ENCODE measurements at places on chromosomes 2 and 18.

- DNase-seq: no peak
These were observed 50.6 kb downstream of the ALPK2 start for GRCh38 chr18:58578321-58578720.

DNA sequence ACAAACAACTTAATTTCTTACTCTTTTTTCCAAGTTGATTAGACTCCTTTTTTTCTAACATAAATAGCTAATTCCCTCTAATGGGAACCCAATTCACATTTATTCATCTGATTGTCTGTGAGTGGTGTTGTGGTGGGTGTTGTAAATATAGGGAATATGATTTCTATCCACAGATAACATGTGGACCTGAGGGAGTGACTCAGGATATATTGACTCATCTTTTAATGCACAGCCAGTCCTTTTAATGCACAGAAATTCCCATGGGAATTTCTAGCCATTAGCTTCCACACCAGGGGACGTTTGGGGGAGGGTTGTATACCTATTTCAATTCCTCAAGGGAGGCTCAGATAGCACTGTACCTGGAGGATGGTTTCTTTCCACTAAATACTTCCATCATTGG, 1339.6 kb upstream of the LRRTM1 start:
- DNase-seq: no peak

- no peak for DNase-seq
These were observed 88.9 kb upstream of the NRXN1 start for GRCh38 chr2:51120754-51121280.

- peak; percentile 39 for DNase-seq
These were observed 53.3 kb upstream of the NFU1 start for GRCh38 chr2:69490486-69490885.

- no peak for DNase-seq
These were observed 1022.9 kb upstream of the NRXN1 start for GRCh38 chr2:52054824-52055223.

DNA sequence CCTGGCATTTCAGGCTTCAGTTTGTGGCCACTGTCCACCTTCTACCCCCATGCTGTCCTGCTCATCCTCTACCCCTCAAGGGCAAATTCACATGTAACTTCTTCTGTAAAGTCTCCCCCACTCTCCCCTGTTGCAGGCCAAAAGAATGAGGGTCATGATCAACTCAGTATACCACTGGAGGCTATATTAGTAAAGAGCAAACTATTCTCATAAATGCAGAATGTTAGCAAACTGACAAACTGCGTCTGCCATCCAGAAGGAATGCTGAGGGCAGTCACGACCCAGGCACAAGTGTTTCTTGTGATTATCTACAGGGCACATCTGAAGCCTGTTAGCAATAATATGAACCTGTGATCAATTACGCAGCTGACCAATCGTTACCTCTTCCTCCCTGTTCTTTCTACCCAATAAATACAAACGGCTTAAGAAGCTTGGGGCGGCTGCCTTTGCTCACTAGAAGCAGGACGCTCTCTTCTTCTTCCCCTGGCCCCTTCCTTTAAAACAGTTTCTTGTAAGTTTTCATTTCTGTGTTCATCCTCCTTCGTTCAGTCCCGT, 58.3 kb downstream of the SEPTIN10 start:
- DNase-seq: no peak

DNA sequence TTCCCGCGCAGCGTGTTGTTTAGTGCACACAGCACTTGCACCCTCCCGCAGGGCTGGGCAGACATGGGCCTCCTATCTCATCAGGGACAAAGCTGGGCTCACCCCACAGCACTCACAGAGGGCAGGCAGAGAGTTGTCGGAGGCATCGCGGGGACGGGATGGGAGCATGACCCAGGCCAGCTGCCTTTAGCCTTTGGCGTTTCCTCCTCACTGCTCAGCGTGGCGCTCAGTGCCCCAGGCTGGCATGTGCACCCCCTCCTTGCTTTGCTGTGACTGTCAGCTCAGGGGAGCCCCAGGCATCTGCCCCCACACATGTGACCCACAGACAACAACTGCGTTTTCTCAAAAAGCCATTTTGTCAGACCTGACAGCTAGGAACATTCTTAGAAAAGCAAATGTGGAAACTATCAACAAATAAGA, 101.1 kb downstream of the RNF144A start:
- DNase-seq: no peak

DNA sequence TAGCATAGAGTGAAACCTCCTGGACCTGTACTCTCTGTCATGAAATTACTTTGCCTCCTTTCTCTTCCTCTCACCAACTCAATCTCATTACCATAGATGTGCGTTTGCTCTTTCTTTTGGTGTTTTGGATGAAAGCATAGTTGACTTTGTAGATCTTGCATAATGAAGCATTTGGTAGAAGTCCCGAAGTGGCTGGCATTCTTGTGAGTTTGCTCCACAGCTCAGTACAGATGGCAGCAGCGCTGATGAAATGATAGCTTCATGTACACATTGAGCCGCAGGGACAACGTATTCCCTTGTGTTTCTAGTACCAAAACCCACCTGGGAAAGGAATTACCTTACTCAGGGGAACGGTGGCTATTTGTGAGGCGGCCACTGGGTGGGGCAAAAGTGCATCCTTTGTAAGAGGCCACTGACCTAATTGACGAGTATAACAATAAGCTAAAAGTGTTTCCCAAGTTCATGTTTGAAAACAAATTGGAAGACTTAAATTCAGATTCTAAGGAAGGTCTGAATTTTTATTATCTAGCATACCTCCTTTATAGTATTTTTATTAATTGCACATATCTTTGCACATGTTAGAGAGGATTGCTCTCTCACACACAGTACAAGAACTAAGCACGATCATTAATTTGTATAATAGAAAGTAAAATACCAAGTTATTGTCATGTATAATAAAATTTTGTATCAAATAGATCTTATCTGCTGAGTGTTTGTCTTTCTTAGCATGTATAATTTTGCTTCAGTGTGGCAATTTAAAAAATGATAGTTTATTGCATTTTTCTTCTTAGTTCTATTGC, 25.4 kb upstream of the CDH7 start:
- DNase-seq: peak; percentile 1

DNA sequence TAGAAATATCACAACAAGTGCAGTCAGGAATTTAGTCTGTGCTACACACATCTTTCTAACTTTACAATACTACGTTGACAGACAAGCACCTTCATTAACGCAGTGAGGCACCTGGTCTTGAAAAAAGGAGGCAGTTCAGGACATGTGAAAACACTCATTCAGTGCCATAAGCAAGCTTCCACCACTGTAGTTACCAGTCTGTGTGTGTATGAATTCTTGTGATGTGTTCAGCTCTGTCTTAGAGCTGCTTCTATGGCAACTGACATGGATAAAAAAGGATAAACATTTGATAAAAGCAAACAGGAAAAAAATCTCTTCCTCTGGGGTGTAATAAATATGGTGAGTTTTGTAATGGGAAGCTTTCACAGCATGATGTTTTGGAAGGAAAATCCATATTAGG, 623.8 kb upstream of the NXPH2 start:
- DNase-seq: no peak

GRCh38 chr2:99397266-99397920, 60.2 kb downstream of the EIF5B start:
- DNase-seq: no peak

DNA sequence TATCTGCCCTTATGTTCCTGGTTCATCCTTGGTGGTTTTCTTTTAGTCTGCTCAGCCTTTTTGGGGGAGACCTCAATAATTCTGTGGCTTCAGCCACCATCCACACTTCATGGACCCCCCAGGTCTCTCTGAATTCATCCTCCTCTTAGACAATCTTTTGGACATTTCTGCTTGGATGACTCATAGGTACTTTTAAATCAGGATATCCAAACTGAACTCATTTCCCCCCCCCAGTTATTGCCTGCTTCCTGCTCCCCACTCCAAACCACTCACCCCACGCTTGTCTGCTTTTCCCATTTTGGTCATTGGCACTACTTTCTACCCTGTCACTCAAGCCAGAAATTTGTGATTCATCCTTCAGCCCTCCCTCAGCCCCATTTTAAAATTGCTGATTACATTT, 78.5 kb downstream of the TANC1 start:
- no peak for DNase-seq

GRCh38 chr2:74502147-74502719, 2.8 kb upstream of the LBX2 start:
- DNase-seq: no peak

DNA sequence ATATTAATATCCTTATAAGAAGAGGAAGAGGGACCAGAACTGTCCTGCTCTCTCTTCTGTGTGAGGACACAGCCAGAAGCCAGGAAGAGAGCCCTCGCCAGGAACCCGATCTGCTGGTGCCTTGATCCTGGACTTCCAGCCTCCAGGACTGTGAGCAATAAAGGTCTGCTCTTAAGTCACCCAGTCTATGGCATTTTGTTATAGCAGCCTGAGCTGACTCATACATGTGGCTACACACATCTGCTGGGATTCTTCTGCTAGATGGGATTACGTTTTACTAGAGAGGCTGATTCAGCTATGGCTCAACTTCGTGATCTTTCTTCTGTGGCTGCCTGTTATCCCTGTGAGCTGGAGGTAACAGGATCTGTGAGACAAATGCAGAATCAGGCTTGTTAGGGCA, 29.6 kb downstream of the ARL4C start:
- DNase-seq: no peak

DNA sequence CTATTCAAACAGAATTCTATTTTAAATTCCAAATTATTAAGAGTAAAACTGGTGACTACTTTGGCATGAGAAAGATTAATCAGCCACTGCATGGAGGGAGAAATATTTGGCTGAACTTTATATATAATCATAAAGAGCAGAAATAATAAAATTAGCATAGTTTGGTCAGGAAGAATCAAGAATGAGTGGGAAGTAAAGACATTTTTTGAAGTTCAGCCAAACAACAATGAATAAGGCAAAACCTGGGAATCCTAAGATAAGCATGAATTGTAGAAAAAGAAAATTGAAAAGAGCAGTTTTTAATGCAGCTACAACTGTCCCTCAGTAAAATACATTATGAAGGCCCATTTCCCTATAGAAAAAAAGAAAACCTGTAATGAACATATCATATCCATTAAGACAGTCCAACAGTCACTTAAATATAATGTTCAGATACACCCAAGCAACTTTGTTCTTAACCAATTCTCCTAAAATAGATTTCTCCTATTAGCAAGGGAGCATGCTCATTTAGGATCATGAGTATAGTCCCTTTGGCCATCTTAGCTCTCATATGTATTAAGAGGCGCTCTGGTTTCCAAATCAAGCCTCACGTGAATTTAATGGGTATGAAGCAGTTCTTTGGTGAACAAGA, 6.5 kb downstream of the TMEM17 start:
- DNase-seq: no peak

DNA sequence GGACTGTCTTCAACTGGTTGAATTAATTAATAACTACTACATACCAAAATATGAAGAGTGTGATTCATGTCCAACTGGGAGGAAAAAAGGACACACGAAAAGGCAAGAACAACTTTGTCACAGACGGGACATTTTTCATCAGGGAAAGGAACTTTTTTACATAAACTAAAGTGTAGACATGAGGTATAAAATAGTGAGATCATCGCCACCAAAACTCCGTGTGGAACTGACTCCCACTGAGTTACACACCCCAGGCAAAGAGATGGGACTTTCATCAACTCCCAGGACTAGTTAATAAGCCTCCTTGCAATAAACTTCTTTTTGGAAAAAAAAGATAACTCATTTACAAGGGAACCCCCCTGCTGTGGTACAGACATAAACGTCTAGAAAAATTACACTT, 12.9 kb upstream of the NMI start:
- no peak for DNase-seq

DNA sequence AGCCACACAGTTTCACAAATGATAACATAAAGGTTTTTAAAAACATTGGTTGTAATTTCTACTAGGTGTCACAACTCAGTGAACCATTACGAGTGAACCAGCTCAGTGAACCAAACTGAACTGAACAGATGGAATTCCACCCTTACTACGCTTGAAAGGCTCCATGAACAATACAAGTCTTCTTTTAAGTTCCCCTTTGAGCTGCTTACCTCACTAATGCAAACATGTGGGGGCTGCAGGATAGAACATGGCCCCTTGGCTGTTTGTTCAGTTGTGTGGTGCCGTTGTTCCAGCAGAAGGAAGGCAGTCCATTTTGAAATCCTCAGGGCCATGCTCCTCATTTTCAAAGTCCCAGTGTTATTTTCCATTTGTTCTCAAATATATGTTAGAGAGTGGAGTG, 30.7 kb upstream of the KLHL14 start:
- no peak for DNase-seq

DNA sequence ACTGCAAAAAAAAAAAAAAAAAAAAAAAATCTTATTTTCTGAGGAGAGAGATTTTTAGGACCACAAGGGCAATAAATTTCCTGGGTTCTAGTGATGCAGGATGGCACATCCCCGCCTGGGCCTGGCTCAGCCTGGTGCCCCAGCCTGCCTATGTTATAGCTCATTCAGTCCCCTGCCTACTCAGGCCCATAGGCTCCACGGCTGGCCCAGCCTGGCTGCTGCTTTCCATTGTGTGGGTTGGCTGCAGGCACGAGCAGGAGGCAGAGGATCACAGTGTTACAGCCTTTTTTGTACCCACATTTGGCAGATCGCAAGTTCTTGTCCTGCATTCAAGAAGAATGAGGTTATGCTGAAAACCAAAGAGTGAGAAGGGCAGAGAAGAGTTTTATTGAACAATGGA, 2.8 kb upstream of the SULT6B1 start:
- no peak for DNase-seq

- no peak for DNase-seq
These were observed 94.0 kb upstream of the TLK1 start for GRCh38 chr2:171254666-171255065.

DNA sequence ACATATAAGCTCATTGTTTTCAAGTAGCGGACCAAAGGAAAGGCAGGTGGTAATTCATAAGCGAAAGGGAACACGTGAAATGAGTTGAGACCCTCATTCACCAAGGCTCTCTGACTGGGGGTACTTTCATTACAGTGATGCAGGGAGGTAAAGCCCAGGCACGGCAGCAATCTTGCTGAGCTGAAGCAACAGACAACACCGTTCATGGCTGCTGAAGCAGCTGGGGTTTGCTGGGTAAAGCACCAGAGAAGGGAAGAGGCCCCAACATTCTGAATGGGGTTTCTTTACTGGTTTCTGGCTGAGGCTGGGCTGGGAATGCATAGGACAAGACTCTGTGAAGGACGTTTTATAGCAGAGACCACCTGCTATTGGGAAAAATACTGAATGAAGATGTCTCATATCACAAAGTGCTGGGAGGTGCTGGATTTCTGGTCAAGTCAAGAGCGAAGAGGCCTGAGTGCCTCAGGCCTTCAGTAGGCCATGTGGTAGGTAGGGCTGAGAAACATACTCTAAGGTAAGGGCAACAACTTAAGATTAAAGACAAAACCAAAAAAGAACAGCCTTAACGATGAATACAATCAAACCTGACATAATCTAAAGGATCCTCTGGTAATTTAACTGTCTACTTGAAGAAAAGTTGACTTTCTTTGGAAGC, 324.7 kb upstream of the PIK3C3 start:
- no peak for DNase-seq

GRCh38 chr2:160870729-160871465, 289.3 kb upstream of the TANK start:
- DNase-seq: no peak

- DNase-seq: no peak
These were observed 353.8 kb downstream of the PARD3B start for GRCh38 chr2:204898928-204899640.

GRCh38 chr2:136305517-136306192, 187.7 kb upstream of the CXCR4 start:
- peak; percentile 79 for DNase-seq

GRCh38 chr2:24543252-24543651, 52.2 kb downstream of the NCOA1 start:
- no peak for DNase-seq

- no peak for DNase-seq
These were observed 57.9 kb upstream of the EPC2 start for GRCh38 chr2:148586522-148587128.
